ENCODE measurements at places on chromosomes 6 and 20.

GRCh38 chr20:61643656-61644377, 391.8 kb downstream of the CDH4 start:
- DNase-seq = no peak

- no peak for DNase-seq
These were observed 574.3 kb downstream of the COL12A1 start for GRCh38 chr6:74631564-74631963.

- DNase-seq = no peak
These were observed 232.0 kb upstream of the PMEPA1 start for GRCh38 chr20:57941604-57942381.

DNA sequence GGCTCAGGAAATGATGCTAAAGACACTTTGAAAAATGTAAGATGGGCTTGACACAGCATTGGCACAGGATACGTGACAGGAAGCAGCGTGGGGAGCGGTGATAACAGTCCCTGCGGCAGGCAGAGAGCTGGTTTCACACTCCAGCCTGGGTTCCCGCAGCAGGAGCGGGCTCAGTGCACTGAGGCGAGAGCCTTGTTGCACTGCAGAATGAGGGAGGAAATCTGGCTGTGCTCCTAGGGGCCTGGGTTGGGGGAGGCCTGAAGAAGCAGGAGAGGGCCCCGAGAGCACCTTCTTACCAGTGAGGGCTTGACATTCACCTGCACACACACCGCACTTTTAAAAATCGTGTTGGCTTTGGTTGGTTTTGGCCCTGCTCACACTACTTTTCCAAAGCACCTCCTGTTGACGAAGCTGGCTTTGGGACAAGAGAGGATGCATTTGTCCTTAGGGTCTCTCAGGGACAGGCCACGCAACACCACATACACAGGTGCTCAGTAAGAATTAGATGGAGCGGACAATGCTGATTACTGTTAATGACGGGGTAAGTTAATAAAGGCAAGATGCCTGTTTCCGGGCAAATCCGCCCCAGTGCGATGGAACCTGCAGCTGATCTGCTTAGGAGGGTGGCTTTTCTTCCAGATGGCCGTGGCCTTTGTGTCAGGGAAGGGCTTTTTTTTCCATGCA, 49.4 kb upstream of the ARMC2 start:
- peak; percentile 54 for DNase-seq

DNA sequence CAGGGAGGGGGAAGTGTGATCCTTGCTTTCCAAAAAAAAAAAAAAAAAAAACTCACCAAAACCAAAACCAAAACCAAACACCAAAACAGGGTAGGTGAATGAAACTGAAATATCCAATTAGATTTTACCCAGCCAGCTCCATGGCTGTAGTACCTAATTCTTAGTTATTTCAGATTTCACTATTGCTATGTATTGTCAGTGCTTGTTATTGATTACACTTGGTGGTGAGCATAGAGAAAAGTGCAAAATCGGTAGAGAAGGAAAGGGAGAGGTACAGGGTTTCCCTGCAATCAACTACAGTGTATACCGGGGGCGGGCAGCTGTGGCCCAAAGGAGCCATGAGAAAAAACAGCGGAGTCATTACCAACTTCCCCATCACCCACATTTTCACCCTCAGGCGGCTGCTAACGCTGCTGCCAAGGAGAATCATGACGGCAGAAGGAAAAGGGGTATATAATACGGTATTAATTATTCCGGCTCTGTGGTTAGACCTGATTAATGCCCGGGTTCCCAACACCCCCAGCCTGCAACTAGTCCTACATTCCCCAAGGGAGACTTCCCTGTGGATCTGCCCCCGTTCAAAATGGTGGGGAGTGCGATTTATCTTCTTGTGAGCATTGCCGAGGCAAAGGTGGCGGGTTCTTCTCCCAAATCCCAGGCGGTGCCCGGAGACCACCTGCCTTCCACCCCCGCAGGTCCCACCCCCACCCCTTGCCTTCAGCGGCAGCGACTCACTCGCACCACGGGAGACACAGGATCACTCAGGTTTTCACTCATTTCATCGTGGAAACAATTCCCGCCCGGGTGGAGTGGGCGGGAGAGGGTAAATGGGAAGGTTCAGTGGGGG, at the start of gene C6orf62:
TSS of gene C6orf62 (minus strand) at position 30 of the 847 bp plus-strand sequence. CDS start 486 bp downstream, outside the sequence.
- DNase-seq = peak; percentile 54

Measured in CD4-positive, alpha-beta T cell treated with Interleukin-1 beta for 1 hour (primary cell).